Stimulated activated CD8-positive, alpha-beta memory T cell treated with anti-CD3 and anti-CD28 coated beads, Interleukin-15, amount 100 ng/mL, for 1 hour (primary cell): ENCODE measurements at places on chromosomes 3 and 15.

- DNase-seq = no peak
Observed at GRCh38 chr3:53843195-53844177, 2.7 kb downstream of the CHDH start.

GRCh38 chr3:163391407-163392181 is 1686.7 kb downstream of the SI start:
- DNase-seq = no peak

GRCh38 chr3:120102674-120103073 is 8.4 kb upstream of the GSK3B start:
- no peak for DNase-seq

DNA sequence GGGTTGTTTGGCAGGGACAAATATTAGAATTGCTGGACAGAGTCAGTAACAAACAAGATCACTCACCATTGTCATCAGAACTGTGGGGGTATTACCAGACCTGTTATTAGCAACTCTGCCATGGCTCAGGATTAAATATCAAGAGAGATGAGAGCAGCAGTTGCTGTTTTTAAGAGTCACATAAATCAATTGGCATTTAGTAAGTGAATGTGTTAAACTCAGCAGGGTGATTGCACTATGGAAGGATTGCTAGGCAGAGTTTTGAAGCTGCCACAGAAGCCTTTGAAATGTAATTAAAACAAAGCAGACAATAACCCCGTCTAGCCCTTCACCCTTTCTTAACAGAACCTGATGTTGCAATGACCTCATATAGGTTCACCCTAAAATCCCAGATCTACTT is 238.8 kb downstream of the GAP43 start:
- DNase-seq = no peak

- no peak for DNase-seq
Observed at GRCh38 chr3:133644768-133645167, 17.0 kb downstream of the TOPBP1 start.

DNA sequence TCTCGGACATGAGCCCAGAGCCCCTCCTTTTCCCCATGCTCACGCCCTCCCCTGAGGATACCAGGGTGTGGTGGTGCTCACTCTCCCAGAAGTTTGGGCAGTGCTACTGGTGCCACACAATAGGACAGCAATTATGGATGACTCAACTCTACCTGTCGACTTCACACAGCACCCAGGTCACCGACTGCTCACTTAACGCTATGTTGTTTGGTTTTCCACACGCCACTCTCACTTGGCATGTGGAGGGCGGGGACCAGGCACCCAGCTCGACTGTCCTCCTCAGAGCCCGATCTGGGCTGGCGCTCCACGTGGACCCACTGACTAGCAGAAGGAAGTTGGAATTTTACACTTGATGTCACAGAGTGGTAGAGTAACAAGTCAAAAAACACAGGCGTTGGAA is 30.9 kb downstream of the STIMATE start:
- DNase-seq = no peak

- DNase-seq = no peak
Observed at GRCh38 chr3:46655271-46655670, 38.2 kb downstream of the ALS2CL start.

- DNase-seq = no peak
Observed at GRCh38 chr3:83625261-83625660, 1333.5 kb upstream of the CADM2 start.

DNA sequence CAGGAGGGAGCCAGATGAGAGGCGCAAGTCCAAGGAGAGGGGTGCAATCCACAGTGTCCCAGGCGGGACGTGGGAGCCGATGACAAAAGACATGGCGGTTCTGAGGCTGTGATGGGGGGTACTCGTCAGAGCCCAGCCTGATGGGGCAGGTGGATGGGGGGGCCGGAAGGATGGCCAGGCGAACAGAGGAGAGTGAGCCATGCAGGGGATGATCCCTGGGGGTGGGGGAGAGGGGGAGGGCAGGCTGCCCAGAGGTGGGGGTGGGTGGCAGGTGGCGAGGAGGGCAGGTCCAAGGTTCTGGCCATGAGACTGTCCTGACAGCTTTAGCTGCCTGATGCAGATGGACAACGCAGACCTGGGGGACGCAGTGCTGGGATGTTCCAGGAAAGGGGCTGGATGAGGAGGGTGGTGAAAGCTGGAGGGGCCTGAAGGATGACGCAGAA is 8.9 kb upstream of the CSPG4 start:
- no peak for DNase-seq

DNA sequence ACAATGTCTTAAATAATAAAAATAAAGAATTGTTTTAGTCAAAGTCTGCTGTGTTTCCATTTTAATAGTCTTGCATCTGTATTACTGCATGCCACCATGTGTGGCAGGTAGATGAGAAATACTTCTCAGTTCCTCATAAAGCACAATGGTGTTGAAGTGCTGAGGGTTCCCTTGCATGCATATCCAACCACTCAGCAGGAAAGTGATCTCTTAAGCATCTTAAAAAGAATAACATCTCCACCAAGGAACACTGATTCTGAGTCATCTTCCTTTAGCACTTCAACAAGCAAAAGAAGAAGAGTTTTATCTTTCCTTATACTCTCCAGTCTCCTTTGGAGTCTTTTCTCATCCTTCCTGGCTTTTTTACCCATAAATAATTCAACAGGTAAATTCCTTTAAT is 602.0 kb downstream of the TBL1XR1 start:
- no peak for DNase-seq

DNA sequence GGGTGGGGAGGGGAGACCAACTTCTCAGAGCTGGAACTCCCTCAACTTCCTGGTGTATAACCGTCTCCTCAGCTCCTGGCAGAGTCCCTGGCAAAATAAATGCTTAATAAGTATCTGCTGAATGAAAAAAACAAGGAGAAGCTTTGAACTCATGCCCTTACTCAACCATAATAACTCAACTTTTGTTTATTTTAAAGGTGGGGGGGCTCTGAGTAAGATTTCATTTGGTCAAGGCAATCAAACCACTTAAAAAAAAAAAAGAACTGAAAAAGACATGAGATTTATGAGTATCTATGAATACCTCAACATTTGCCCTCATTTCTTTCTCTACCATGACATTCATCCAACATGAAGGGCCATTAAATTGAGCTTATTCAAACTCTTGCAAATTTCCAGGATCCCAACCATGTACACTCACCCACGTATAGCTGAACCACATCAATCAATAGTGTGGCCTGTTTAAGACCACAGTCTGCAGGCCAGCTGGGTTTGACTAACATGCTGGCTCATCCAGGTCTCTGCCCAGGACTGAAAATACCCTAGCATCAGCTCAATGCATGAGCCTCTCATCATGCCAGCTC is 157.9 kb downstream of the FOXP1 start:
- DNase-seq = no peak

DNA sequence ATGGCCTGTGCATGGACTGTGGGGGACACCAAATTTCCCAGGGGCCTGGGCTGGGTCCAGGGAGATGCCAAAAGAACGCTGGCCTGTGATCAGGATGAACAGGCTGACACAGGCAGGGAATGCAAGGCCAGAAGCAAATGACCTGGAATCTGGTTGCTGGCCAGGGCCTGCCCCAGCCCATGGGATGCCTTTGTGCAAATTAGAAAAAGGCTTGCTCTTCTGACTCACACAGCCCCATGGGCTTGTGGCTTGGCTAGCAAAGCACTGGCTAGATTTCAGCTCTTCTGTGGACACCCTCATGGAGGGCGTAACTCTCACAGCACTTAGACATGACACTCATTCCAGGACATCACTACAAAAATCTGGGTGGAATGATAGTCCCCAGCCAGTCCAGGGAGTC is 356.0 kb downstream of the SHQ1 start:
- DNase-seq = no peak

GRCh38 chr3:105375750-105376511 is 9.2 kb downstream of the ALCAM start:
- no peak for DNase-seq

- no peak for DNase-seq
Observed at GRCh38 chr3:71641674-71642073, 58.1 kb upstream of the FOXP1 start.

GRCh38 chr15:57522148-57522547 is 69.6 kb upstream of the MYZAP start:
- DNase-seq = no peak

DNA sequence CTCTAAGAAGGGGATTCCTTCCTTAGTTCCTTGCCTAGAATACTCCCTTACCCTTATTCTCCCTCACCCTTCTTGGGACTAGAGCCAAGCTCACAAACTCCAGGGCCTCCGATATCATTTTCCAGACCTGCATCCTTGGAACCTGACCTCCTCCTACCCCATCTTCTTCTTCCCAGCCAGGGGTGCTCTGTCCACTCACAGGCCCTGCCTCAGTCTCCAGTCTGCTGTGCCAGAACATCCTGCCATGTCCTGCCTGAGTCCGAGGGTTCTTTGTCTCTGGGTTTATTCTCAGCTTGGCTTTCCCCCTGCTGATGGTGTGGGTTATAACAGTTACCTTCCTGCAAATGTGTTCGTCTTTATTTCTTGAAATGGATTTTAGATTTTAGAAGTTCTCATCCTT is 59.9 kb upstream of the MCF2L2 start:
- DNase-seq = no peak

- DNase-seq = no peak
Observed at GRCh38 chr3:46994801-46995731, 15.6 kb downstream of the NBEAL2 start.

DNA sequence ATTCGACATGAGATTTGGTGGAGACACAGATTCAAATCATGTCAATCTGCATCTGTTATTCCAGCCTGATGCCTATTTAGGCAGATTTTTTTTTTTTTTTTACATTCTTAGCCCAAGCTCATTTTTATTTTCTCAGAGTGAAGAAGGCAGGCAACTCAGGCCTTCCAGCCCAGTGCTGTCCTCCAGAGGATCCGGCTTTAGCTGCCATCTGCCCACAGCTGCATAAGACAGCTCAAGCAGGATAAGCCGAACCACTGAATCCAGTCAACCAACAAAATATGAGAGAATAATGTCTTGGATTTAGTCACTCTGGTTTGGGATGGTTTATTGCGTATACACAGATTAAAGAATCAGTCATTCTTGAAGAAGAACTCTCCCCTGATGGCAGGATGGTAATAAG is 19.9 kb upstream of the COLQ start:
- DNase-seq = no peak

DNA sequence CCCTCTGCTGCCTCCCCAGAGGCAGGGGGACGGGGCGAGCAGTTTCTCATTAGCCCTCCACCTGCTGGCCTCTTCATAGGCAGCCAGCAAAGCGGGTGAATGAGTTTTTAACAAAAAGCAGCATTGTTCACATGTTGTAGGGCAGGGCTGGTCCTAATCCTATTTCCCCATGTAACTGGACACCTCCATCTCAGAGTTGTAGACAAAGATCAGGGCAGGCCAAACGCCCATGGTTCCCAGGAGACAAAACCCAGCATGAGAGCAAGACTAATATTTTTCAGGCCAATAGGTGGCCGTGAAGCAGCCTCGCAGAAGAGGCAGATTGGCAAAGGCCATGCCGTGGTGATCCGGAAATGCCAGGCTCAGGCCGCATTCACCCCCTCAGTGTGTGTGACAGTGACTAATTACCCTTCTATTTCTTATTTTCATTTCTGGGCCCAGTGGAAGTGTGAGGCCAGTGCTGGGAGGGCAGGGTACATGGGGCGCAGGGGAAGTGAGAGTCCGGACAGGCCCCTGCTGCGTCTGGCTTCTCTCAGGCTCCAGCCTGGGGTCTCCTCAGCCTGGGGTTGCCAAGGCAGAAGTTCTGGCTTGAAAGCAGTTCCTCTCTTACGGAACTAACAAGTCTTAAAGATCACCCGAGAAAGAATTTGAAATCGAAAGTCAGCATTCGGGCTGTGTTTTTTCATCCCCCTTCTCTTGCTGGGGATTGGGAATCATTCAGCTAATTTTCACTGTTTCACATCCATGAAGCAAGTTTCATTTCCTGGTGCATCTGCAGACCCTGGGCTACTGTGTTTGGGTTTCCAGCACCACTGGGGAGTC is 64.8 kb downstream of the BOC start:
- DNase-seq = no peak

GRCh38 chr3:141452045-141452444 is 34.8 kb upstream of the RASA2 start:
- DNase-seq = no peak

DNA sequence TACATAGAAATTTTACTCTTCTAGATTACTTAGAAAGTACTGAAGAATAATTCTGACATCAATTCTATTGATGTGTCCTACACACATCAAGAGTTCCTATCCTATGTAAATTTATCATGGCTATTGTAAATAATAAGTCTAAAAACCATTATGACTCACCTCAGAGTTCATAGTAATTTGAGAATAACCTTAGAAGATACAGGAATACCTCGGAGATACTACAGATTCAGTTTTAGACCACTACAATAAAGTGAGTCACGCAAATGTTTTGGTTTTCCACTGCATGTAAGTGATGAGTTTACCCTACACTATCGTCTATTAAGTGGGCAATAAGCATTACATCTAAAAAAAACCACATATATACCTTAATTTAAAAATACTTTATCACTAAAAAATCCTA is 74.8 kb downstream of the NR1I2 start:
- no peak for DNase-seq

DNA sequence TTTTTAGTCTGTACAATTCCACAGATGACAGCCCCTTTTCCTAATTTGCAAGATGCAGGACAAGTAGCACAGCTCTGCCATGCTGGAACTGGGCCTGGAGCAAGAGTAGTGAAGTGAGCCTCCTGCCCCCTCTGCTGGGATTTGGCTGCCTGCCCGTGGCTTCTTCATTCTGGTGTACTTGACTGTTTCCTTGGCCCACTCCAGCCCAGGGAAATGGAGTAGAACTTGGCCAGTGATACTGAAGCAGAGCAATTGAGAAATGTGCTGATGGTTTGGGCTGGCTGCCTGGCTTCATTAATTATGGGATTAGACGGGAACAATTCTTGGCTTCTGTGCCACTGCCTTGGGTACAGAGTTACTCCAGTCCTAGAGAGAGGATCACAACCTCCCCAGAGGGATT is 2.8 kb downstream of the GPD1L start:
- no peak for DNase-seq

DNA sequence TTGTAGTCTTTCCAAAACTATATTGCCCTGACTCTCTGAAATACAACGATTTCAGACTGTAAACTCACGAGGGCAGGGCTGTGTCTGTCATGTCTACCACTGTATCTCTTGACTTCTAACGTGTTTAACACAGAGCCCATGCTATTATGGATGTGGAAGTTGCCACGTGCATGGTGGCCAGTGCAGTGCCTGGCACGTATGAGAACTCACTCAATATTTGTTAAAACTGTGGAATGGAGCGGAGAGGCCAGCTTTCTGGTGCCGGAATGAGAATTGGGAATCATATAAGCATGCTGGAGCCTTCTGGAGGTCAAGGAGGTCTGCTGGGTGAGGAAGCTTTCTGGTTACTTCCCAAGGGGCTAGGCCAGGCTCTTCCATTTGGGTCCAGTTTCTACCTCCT is 220.6 kb upstream of the LYSMD4 start:
- DNase-seq = no peak

GRCh38 chr3:149221783-149222517 is at the start of gene CP:
Gene CP, minus strand, starts transcription at chr3:149221829. Its CDS starts 37 bp downstream, at chr3:149221792.
- DNase-seq = no peak

DNA sequence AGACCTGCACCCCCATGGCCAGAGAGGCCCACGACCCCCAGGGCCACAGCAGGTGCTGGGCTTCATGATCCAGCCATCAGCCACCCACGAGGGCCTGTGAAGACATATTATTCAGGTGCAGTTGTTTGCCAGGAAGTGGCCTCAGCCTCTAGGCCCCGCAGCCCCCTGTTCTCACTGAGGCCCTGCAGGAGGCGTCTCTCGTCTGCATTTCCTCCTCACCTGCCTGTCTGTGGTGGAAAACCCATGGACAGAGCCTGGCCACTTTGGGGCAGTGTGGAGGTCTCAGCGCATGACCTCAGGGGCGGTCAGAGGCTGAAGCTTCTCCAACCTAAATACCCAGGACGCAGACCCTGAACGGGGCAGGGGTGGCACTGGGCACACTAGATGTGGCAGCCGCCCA is 18.6 kb downstream of the UROC1 start:
- DNase-seq = no peak

- peak; percentile 43 for DNase-seq
Observed at GRCh38 chr15:78000091-78000926, 77.2 kb downstream of the TBC1D2B start.
